ENCODE measurements at places on chromosomes 16 and 17.

- no peak for DNase-seq
These were observed 295.4 kb downstream of the TOX3 start for GRCh38 chr16:52251495-52251894.

GRCh38 chr16:82454566-82454965 is 172.2 kb upstream of the CDH13 start:
- DNase-seq, result no peak

DNA sequence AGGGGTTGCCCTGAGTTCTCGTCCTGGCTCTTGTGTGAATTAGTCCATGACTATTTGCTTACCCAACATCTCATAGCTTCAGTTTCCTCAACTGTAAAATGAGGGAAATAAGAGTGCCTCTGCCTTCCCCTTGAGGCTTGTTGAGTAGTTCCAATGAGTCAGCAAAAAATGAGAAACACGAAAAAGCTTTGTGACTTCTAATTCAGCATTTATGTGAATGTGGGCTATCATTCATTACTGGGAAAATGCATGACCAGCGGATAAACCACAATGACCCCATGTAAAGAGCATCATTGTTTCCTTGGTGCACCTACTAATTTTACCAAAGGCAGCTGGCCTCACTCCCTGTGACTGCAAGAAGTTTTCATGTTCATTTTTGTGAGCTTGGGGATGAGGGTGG is 374.6 kb upstream of the HSBP1 start:
- no peak for DNase-seq

DNA sequence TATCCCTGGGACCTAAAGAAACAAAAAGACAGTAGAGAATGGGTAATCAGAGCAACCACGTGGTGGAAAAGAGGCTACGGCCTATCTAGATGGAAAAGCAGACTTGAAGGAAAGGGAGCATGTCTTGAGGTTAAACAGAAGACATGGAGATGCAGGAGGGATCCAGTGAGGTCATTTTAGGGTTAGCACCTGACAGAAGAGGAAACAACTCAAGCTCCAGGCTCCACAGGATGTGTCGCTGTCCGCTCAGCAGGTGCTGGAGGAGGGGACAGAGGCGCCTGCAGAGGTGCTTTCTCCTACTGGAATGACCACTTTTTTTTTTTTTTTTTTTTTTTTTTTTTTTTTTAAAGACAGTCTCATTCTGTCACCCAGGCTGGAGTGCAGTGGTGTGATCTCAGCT is 47.5 kb upstream of the CLEC3A start:
- no peak for DNase-seq

GRCh38 chr16:53878216-53878615 is 174.3 kb downstream of the FTO start:
- DNase-seq, result no peak

GRCh38 chr16:4884209-4884608 is 36.9 kb downstream of the UBN1 start:
- no peak for DNase-seq

GRCh38 chr17:43411369-43411677 is 12.5 kb downstream of the ARL4D start:
- DNase-seq, result no peak

DNA sequence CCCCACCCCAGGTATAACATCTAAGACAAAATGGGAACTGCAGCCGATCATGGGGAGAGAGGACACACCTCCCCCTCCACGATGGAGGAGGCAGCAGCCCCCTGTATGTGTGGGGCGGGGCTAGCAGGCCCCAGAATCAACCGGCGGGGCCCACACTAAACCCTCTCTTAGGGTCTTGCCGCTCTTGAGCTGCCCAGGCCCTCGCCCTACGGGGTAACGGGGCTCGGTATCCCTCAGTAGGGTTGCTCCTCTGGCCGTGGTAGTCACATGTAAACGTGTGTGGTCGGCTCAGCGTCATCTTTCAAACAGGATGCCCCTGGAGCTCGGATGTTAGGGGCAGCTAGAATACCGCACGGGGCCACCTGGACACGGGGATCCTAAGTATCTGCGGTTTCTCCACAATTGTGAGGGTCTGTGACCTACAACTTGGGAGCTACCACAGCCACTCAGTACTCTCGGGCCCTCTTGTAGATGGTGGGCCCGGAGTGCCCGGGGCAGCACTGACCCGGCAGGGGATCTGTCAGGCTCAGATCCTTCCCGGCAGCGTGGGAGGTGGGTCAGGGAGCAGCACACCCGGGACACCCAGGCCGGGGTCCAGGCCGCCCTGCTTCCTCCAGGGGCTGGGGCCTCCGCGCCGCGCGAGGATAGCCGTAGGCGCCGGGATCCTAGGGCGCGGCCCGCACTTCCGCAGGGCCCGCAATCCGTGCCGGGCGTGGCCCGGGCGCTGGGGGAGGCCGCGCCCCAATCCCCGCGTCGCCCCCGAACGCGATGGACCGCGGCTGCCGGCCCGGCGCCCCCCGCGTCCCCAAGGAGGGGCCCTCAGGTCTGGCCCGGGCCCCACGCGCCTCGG is 781 bp downstream of the ARHGDIA start:
- peak; percentile 83 for DNase-seq

DNA sequence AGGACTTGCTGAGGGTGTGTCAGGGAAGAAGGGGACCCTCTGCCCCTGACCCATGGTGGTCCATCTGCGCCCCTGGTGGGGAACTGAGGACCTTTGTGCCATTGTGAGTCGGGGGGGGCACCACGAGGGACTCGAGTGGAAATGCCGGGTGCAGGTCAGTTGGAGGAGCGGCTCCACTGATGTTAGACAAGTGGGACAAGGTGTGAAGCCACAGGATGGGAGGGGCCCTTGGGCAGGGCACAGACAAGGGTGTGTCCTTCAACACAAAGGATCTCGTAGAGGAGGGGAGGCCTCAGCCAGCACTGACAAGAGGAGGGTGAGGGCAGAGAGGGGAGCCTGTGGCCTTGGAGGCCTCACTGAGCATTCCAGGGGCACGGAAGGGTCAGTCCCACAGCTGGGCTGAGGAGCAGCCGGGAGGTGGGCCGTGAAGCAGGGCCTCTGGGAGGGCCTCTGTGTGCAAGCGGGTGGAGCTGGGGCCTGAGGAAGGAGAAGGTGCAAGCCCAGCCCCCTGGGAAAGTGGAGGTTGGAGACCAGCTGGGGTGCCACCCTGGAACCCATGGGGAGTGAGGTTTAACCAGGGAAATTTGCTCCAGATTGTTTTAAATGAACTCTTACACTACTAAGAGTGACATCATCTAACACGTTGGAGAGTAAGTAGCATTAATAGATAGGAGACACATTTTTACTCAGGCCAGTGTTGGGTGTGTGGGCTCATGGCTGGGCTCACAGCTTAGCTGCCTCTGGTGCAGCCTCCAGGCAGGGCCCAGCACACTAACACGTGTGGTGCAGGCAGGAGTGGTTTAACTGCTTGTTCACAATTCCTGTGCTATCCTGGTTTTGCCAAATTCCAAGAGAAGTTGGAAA is 27.9 kb downstream of the NARF start:
- no peak for DNase-seq

DNA sequence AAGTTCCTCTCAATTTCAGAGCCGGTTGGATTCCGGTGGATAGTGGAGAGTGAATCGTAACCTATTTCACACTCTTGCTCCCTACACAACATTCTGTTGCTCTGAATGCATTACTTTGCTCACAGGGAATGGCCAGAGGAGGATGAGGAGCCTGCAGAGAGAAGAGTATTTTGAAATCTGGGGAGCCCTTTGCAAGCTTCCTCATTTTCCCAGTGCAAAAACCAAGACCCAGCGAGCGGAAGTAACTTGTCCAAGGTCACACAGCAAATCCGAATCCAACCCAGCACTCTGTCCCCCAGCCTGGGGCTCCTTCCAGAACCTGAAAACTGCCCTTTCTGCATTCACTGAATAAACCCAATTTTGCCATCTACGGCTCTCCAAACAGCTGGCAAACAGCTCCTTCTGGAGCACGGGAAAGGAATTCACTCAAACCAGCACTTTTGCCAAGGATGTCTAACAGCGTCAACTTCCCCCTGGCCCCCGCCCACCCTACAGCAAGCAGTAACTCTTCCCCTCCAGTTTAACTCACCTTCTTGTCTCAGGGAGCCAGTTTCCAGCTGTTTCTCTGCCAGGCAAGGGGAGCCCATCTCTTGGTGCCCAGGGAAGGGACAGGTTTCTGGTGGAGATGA is 557 bp downstream of the KCNG4 start:
- DNase-seq, result no peak

Data from activated CD8-positive, alpha-beta memory T cell treated with anti-CD3 and anti-CD28 coated beads for 24 hours (primary cell).